ENCODE measurements at places on chromosomes 4 and X.

DNA sequence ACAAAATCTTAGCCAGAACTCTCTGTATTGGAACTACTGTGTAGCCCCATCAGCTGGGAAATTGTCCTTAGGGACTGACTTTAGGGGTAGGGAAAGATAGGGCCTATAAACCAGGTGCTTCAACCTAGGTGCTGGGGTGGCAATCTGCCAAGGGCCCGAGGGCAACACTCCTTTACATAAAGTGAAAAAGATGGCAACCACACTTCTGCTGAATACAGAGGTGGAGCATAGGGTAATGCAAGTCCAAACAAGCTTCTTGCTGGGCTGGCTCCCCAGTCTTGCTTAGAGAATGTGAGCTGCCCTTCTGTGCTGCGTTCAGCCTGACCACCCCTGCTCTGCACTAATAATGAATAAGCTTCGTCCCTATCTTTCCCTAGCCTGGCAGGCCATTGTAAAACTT lies 9.8 kb downstream of the ZBTB33 start:
- no peak for DNase-seq

DNA sequence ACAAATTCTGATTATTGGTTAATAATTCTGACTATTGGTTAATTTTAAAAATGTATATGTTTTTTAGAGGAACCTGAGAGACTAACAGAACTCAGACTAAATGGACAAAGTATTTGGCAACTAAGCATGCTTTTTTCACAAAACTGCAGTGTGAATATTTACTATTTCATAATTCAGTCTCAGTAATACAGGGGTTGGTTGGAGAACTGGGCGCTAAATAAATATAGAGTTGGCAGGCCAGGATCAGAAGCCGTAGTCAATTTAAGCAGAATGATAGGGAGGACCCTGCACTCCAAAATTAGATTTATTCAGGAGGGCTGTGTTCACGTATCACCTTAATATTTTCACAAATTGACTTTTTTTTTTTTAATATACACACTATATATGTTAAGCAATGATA lies 5.8 kb downstream of the TIGD2 start:
- no peak for DNase-seq

GRCh38 chrX:75522565-75523431 lies at the start of gene ZDHHC15:
ZDHHC15 (minus strand) TSS chrX:75523037; CDS start chrX:75523024, 13 bp downstream.
- DNase-seq, result peak; percentile 17

- no peak for DNase-seq
Measured at GRCh38 chr4:91085961-91086360, 958.8 kb downstream of the CCSER1 start.

GRCh38 chr4:25928379-25929297 lies 14.6 kb downstream of the SMIM20 start:
- DNase-seq, result no peak

- DNase-seq, result no peak
Measured at GRCh38 chr4:89438102-89438831, 130.7 kb upstream of the GPRIN3 start.

GRCh38 chr4:147318586-147318985 lies 162.3 kb upstream of the EDNRA start:
- no peak for DNase-seq

GRCh38 chrX:63993936-63994335 lies 208.9 kb upstream of the ARHGEF9 start:
- DNase-seq, result no peak

DNA sequence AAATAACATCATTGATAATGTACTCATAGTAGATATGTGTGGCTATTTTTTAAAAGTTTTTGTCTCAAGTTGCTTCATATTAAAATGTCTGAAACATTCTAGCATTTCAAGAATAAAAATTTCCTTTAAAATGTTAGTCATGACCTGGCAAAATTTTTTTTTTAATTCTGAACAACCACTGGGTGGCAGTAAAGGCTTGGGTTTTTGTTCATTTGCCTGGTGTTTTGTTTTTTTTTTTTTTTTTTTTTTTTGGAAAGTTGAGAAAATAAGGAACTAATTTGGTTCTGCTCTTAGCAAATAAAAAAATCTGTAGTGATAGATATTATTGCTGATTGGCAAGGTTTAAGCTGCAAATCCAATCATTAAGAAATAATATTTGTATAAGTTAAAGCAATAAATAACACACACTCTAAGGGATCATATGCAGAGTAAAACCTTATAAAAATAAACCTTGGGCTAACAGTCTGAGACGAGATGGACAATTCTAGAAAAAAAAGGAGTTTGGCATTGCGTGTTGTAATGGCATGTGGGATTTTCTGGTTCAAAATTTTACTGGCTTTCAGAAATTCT lies 81.4 kb downstream of the CEP44 start:
- peak; percentile 14 for DNase-seq

DNA sequence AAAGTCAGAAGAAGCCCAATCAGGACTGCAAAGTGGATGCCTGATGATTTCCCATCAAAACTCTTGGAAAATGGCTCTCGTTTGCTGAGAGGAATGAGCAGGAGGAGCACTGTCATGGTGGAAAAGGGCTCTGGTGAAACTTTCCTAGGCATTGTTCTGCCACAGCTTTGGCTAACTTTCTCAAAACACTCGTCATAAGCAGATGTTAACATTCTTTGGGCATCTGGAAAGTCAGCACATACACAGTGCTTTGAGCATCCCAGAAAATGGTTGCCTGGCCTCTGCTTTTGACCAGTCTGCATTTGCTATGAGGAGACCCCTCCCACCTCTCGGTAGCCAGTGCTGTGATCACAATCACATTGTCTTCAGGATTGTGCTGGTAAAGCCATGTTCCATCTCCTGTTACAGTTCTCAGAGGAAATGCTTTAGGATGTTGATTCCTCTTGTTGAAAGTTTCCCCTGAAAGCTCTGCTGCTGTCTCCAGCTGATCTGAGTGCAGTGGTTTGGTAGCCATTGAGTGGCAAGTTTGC lies 25.2 kb upstream of the TBC1D14 start:
- DNase-seq, result no peak

- DNase-seq, result no peak
Measured at GRCh38 chr4:105805501-105806120, 89.7 kb upstream of the NPNT start.

DNA sequence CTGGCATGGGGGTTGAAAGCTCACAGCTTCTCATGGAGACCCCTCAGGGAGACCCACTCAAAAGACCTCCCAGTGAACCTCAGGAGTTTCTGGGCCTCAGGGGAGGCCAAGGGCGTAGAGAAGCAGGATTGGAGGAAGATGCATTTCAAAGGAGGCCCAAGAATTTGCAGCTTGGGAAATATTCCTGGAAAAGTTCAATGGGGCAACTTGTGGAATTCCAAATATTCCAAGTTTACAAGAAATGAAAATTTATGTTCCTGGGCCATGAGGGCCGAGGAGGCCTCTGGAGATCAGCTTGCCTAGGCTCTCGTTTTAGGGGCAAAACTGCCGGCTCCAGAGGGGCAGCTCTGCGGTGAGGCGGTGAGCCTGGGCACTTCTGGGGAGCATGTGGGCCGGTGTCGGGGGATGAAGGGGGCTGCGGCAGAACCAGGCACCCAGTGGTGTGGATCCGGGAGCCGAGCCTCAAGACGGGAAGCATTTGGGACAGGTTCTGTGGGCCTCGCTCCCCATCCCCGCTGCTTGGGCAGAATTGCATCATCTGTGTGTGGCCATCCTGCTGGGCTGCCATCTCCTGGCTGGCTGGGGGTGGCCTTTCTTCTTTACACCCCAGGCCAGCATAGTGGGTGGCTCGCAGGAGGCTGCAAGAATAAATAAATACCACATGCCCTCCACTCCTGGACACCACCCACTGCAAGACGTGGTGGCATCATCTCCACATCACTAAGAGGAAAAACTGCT lies 54.6 kb upstream of the GPR78 start:
- no peak for DNase-seq

DNA sequence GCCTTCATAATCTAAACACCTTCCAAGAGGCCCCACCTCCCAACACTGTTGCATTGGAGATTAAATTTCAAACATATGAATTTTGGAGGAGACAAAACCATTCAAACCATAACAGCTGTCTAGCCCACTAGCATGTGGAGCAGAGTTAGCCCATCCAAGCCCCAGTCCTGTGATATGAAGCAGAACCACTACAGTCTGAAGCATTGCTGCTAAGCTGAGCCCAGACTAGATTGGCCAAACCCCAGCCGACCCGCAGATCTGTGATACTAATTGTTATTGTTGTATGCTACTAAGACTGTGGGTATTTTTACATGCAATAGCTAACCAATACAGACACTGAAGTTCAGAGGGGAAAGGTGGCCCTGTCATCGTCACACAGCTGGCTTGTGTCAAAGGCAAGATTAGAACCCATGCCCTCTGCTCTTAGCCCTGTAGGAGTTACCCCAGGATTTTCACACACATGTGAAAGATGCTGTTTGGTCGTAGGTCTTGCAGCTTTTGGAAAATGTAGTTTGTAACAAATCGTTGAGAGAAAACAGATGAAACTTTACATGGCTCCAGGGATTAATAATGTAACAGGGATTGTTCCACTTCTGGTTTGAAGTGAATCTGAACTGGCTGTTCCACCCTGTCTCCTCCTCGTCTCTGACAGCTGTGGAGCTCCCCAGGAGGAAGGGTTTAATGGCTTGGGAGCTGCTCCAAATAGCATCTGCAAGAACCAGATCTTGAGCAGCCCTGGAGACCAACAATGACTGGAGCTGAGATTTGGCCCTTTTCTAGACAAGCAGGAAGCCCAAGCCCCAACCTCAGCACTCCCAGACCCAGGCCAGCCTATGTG lies 517.5 kb downstream of the MID1IP1 start:
- no peak for DNase-seq

GRCh38 chrX:31245714-31246113 lies 173.9 kb upstream of the FTHL17 start:
- DNase-seq, result no peak

- DNase-seq, result no peak
Measured at GRCh38 chr4:154044108-154044531, 255.2 kb upstream of the SFRP2 start.

GRCh38 chrX:150975655-150976390 lies 7.3 kb upstream of the HMGB3 start:
- no peak for DNase-seq

DNA sequence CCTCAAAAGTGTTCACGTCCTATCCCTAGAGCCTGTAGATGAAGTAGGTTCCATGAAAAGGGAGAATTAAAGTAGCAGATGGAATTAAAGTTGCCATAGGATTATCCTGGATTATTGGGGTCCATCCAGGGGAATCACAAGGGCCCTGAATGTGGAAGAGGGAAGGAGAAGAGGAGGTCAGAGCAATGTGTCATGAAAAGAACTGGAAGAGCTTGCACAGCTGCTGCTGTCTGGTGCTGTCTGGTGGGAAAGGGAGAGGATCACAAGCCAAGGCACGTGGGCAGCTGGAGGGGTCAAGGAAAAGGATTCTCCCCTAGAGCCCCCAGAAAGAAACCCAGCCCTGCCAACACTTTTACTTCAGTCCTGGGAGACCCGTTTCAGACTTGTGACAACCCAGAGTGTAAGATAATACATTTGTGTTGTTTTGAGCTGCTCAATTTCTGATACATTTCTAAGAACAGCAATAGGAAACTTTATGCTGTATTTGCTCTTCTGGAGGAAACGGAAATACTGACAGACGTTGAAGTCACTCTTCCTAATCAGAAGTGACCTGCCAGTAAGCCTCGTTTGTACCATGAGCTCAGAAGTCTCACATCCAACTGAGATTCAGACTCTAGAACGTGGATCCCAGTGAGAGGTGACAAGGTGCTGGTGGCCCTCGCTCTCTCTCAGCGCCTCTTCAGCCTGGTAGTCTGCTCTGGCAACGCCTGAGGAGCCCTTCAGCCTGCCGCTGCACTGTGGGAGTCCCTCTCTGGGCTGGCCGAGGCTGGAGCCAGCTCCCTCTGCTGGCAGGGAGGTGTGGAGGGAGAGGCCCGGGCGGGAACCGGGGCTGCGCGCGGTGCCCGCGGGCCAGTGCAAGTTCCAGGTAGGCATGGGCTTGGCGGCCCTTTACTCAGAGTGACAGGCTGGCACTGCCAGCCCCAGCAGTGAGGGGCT lies 34.7 kb upstream of the ENPP6 start:
- DNase-seq, result no peak

All from neural crest cell (in vitro differentiated cells).